ENCODE measurements at places on chromosomes 6 and 20.

DNA sequence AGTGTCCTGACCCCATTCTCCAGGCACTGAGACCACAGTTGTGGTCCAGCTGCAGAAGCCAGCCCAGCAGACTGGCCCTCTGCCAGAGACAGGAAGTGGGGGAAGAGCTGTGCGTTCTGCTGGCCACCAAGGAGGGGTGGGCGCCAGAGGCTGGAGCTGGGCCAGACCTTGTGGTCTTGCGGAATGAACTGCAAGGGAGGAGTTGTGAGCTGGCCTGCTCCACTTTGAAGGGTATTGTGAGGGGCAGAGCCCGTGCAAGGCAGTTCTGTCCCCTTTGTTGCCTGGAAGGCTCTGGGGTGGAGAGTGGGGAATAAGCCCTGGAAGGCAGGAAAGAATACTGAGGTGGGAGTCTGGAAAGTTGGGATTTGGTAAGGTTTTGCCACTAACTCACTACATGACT, 3.6 kb upstream of the MDFI start:
- DNase-seq, result no peak

- DNase-seq, result no peak
Measured at GRCh38 chr6:125728739-125729138, 20.7 kb upstream of the HEY2 start.

GRCh38 chr6:1672379-1672778, 62.7 kb downstream of the FOXC1 start:
- no peak for DNase-seq

DNA sequence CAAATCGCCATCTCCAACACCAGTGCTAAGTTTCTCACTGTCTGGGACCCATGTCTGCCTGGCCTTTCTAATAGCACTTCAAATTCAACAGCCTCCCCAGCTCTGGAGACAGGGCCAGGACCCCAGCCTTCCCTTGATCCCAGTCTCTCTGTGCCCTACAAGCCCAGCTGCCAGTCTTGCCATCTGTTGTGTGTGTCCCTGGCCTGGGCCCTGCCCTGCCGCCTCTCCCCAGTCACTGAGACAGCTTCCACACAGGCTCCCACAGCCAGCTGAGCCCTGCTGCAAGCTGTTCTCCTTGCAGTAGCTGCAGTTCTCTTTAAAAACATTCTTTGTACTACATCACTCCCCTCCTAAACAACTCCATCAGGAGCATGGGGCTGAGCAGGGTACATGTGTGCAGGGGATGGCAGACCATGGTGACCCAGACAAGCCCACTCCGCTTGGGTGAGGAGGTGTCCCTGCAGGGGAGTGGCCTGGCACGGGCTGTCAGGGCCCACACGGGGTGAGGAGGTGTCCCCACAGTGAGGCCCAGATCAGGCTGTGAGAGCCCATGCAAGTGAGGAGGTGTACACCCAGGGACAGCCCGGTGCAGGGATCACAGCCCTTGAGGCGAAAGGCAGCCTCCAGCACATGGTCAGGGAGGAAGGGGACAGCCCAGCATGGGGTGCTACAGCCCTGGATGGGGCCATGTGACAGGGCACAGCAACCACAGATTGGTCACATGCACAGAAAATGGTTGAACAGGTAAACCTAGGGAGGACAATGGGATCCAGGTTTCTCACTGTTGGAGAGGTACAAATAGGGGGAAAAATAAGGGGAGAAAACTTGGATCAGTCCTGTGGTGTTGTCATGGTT, 16.2 kb downstream of the CST7 start:
- no peak for DNase-seq

DNA sequence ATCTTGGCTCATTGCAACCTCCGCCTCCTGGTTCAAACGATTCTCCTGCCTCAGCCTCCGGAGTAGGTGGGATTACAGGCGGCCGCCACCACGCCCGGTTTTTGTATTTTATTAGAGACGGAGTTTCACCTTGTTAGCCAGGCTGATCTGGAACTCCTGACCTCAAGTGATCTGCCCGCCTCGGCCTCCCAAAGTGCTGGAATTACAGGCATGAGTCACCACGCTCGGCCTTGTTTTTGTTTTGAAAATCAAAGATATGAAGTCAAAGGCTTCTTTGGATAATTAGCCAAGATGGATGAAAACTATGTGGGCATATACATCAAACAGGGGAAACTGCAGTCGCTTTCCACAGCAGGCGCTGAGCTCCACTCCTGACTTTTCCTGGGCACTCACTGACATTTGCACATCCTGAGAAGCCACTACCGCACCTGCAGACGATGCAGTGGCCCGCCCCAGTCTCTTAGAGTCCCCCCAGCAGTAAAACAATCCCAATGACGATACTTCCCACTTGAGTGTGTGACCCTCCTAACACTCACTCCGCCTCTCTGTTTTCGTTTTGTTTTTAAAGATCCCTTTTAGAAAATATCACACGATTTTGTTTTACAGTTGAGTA, 44.1 kb downstream of the GJA1 start:
- DNase-seq, result no peak

DNA sequence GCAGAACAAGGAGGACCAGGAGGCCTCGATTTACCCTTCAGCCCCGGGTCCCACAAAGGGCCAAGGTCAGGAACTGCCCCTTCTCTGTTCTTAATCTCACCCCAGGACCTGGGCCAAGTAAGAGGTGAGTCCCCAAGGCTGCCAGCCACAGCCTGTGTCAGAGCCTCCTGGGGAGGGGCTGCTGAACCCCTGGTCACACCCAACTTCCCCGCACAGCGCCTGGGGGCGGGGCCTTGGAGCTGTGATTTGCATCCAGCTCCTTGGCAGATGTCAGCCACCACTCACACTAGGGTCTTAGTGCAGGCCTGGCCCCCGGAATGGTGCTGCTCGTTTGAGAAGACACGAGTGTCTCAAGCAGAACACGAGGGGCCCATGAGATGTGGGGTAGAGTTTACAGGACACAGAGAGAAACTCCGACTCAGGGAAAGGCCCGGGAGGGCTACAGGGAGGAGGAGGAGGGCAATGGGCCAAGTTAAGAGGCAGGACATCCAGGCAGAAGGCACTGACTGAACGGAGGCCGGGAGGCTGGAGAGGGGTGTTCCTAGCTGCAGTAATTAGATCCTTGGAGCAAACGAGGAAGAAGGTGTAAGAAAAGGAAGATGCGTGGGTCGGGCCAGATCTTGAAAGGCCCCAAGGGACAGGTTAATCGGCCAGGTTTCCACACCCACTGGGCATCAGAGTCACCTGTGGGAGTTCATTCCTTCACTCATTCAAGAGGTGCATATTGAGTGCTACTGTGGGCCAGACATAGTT, 26.9 kb downstream of the ZBP1 start:
- no peak for DNase-seq

- DNase-seq, result no peak
Measured at GRCh38 chr6:165183071-165183470, 126.3 kb downstream of the C6orf118 start.

- DNase-seq, result no peak
Measured at GRCh38 chr6:34200340-34200971, 36.2 kb upstream of the HMGA1 start.

- no peak for DNase-seq
Measured at GRCh38 chr6:148307405-148307804, 35.2 kb upstream of the SASH1 start.

- DNase-seq, result no peak
Measured at GRCh38 chr6:7590918-7591302, 912 bp downstream of the SNRNP48 start.
